ENCODE measurements at places on chromosomes 12 and 14.

GRCh38 chr14:91754819-91755218, 22.9 kb upstream of the CATSPERB start:
- no peak for DNase-seq

DNA sequence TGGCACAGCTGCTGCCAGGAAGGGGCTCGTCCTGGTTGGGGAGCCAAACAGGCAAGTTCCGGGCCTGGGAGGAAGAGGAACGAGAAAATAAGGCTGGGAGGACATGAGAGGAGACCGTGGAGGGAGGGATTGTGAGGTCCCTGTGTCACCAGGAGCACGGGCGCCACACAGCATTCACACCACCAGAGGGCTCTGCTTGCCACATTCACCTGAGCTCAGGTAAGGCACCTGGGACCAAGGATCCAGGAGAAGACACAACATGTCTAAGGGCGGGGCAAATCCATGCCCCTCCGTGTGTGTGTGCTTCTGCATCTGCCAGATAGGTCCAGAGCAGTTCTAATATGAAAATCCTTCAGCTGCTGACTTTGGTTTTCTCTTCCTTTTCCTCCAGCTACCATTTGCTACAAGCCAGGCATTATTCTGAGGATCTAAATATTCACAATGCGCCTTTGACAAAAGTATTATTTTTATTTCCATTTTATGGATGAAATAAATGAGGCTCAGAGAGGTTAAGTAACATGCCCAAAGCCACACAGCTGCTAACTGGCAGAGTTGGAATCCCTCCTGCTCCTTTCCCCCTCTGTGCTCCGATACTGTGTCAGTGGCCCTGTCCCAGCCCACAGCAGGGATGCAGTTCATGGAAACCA, 14.6 kb downstream of the RAPGEF3 start:
- DNase-seq = no peak

GRCh38 chr12:6345319-6346091, 3.6 kb upstream of the TNFRSF1A start:
- peak; percentile 79 for DNase-seq

GRCh38 chr14:43438056-43438455, 1069.0 kb downstream of the FSCB start:
- DNase-seq = no peak

DNA sequence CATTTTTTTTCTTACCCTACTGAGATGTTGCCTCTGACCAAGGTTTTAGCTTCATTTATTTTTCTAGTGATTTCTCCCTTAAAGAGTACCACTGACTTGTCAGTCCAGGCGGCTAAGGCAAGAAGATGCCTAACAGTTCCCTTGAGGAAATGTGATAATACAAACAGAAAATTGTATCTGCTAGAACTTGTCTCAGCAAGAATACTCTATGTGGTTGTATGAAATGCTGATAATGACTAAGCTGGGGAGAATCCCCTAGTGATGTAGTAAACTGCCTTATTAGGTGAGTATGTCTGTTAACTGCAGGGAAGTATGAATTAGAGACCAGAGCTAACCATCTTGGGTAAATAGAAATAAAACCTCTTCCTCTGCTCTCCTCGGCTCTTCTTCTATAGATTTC, 6.7 kb downstream of the C12orf54 start:
- DNase-seq = no peak

- no peak for DNase-seq
Observed at GRCh38 chr12:110578694-110579534, 4.2 kb downstream of the PPTC7 start.

DNA sequence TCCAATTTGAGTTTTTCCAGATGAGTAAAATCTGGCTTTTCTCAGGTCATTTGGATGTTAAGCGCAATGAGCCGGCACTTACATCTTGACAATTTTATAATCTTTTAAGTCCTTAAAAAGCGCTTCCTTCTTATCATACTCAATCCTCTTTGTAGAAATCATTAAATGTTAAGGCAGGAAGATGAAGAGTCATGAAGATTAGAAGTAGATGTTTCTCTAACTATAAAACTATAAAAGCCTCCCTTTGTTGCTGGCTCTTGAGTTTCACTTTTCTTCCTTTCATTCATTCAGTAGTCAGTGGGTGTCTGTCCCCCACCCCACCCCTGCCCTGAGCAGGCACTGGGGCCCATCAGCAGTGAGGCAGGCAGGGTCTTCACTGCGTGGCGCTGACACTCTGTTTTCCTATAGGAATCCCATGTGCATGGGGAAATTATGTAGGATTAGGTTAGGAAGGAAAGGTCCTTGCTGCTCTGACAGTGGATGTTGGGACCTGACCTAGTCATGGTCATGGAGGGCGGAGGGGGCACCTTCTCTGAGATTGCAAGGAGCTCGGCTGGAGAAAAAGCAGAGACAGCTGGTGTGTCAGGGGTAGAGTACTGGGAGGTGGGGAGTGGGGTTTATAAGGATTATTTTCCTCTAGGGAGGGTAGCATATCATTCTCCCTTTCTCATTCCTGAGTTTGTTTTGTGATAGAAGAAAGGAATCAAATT, 65.8 kb downstream of the CCDC92 start:
- DNase-seq = no peak

GRCh38 chr12:111431772-111432171, 26.0 kb downstream of the SH2B3 start:
- no peak for DNase-seq

DNA sequence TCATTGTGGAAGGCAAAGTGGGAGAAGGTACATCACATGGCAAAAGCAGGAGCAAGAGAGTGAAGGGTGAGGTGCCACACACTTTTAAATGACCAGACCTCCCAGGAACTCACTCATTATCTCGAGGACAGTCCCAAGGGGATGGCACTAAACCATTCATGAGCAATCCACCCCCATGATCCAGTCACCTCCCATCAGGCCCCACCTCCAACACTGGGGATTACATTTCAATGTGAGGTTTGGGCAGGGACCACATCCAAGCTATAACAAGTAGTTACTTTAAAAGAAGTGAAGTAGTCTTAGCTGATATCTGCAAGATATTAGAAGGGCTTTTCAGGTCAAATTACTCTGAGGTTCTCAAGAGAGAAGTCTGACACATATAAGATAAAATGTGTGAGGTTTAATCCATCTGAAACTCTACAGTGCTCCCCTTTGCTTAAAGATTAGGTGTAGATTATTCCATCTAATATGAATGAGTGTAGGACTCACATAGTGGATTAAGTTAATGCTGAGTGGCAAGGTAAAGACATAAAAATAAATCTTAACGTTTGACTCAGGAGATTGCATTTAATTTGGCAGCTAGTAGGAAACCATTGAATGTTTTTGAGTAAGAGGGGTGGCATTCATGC, 130.8 kb downstream of the TMX1 start:
- DNase-seq = no peak

GRCh38 chr12:53173085-53173715, 7.3 kb upstream of the ZNF740 start:
- no peak for DNase-seq

GRCh38 chr12:104243551-104243950, 28.0 kb downstream of the TXNRD1 start:
- no peak for DNase-seq

- DNase-seq = no peak
Observed at GRCh38 chr14:102473559-102473958, 36.0 kb downstream of the ANKRD9 start.

Data from upper lobe of left lung (tissue), 6 donors.